ENCODE measurements at places on chromosomes 7 and 10.
A peak's percentile ranks its signal among the peaks of the same experiment; 100 is the strongest.

DNA sequence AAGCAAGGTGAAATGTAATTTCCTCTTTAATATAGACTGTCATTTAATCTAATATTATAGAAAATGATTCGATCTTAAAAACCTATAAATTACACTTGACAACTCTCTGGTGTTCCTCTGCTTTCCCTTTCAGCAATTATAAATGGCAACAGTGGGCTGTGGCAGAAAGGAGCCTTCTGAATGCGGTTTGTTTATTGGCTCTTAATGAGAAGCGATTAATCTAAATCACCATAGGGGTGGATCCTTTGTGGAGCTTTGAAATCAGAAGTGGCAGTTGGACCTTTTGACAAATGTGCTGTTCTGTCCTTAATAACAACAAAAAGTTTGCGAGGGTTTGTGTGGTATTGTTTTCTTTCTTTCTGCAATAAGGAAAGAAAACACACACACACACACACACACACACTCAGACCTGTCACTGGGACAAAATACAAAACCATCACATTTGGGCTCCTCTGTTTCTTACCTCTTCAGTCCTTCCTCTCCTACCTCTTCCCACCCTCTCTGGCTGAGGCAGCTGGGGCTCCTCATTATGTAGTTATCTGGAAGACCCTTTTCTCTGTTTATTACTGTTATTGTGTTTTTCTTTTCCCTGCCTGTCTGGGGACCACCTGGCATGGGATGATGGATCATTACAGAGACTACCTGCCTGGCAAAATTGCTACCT lies 316.2 kb downstream of the SORCS3 start:
- no peak for DNase-seq

DNA sequence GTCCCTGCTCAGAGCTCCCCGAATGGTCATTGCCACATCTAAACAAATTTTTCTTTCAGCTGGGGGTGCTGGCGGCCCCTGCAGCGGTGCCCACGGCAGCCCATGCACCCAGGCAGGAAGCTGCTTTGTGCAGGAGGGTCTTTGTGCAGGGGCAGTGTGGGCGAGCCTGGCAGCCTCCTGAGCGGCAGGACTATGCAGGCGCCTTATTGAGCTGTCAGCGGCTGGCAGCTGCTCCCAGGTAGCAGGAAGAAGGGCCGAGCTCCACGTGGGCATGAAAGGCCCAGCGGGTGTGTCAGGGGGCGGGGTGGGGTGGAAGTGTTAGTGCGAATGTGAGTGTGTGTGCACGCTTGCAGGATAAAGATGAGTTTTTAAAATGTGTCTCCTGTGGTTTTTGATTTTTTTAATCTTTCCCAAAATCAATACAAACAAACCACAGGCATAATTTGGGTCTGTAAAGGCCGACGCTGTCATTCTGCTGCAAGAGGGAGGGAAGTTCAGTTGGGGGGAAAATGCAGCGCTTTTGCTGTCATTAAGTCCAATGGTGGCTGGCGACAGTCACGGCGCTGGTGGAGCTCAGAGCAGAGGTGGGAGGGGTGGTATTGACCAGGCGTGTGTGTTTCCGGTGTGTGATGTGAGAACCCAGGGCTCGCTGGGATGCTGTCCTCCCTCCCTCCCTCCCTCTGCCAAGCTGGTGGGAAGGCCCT lies 83.9 kb downstream of the LHPP start:
- no peak for DNase-seq

DNA sequence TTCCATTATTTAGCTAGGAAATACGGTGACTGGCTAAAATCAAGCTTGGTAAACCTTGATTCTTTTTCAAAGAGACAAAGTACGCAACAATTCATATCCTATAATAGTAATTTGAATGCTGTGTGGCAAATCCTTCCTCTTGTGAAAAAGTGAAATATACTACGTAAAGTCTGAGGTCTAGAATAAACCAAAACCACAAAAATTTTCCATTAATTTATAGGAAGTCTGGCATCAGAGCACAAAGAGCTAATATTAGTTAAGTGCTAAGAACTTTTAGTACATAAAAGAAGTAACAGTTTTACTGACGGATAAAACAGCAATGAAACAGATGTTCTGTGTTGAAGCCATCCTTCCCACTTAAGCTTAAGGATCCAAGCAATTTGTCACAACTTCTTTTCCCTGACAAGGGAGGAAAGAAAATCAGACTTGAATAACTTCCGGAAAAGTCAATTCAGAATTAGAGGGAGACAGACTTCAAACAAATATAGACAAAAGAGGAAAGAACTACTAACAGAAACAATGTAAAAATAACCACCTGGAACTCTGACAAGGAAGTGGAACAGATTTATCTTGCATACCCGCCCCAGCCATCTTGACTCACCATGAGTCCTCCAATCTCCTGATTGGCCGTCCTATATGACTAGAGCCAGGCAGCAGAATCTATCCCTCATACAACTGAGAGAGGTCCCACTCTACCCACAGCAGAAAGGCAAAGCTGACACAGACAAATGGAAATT lies 34.6 kb downstream of the RHEB start:
- peak; percentile 78 for DNase-seq

GRCh38 chr10:22316286-22317075 lies at the start of gene COMMD3:
COMMD3 (plus strand) TSS chr10:22316388; CDS start chr10:22316418, 30 bp downstream.
- peak; percentile 76 for DNase-seq

- no peak for DNase-seq
Observed at GRCh38 chr10:71280216-71280615, 38.8 kb upstream of the SLC29A3 start.

DNA sequence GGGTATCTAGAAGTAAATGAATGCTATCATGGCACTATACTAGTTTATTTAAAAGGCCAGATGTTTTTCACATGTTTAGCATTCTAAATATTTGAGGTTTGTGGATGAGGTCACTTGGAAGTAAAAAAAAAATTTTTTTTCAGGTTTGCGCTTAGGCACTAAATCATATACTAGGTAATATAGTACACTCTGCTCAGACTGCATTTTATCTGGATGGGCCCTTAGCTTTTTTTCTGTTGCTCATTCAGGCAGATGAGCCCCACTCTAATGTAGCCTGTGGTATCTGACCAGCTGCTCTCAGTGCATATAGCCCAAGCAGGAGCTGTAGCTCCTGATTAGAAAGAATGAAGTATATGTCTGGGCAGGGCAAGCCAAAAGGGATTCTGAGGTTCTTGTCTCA lies 210.1 kb downstream of the AUTS2 start:
- no peak for DNase-seq

DNA sequence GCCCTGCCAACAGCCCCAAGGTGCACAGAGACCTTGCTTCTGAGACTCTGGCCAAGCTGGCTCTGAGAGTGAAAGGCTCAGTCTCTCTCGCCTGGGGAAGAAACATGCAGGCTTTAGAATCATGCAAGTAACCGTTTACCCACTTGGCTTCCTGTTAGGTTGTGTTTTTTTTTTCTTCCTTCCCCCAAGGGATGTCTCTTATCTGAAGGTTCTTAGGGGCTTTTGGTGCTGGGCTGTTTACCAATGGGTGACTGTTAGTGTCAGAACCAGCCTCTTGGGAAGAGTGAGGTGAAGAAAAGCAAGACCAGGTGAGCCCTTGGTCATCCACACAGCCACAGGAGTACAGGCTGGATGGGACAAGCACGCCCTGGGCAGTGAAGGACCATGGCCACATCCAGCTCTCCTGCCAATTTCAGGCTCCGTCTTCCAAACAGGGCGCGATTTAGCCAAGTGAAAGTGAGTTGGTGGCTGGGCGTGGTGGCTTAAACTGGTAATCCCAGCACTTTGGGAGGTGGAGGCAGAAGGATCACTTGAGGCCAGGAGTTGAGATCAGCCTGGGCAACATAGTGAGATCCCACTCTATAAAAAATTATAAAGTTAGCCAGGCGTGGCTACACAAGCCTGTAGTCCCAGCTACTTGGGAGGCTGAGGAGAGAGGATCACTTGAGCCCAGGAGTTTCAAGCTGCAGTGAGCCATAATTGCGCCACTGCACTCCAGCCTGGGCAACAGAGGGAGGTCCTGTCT lies 76.3 kb upstream of the CUX1 start:
- DNase-seq = no peak

GRCh38 chr10:3668966-3669330 lies 116.1 kb downstream of the KLF6 start:
- no peak for DNase-seq

- DNase-seq = no peak
Observed at GRCh38 chr10:69367469-69367868, 49.2 kb downstream of the TACR2 start.

- no peak for DNase-seq
Observed at GRCh38 chr7:42159130-42159529, 77.9 kb downstream of the GLI3 start.

GRCh38 chr10:14686356-14686755 lies 88.3 kb downstream of the FAM107B start:
- DNase-seq = no peak

DNA sequence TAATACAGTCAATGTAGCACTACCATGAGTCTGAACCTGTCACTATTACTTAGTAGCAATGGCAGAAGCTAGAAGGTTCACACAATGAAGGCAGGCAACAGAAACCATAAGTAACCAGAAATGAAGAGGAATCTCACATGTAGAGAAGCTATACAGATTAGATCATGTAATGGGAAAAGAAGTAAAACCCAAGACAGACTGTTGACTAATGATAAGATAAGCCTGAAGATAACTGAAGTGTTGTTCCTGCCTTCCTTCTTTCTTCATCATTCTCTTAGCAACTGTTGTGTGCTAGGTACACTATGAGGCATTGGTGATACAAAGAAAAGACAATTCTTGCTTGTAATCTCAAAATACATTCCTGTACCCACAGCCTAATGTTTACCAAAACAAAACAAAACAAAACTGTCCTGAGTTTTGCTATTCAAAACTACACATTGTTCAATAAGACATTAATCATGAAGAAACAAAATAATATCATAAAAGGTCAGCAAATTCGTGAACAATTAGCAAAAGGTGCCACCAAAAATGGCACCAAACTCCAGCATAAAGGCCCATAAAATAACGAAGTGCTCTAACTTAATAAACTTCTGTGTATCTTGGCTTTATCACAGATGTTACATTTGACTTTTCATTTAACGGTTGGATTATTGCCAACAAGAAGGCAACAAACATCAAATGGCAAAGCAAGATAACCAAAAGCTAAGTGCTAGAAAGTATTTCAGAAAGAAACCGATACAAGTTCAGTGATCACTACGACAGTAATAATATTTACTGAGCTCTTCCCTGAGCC lies 27.1 kb downstream of the ZNF800 start:
- peak; percentile 24 for DNase-seq

DNA sequence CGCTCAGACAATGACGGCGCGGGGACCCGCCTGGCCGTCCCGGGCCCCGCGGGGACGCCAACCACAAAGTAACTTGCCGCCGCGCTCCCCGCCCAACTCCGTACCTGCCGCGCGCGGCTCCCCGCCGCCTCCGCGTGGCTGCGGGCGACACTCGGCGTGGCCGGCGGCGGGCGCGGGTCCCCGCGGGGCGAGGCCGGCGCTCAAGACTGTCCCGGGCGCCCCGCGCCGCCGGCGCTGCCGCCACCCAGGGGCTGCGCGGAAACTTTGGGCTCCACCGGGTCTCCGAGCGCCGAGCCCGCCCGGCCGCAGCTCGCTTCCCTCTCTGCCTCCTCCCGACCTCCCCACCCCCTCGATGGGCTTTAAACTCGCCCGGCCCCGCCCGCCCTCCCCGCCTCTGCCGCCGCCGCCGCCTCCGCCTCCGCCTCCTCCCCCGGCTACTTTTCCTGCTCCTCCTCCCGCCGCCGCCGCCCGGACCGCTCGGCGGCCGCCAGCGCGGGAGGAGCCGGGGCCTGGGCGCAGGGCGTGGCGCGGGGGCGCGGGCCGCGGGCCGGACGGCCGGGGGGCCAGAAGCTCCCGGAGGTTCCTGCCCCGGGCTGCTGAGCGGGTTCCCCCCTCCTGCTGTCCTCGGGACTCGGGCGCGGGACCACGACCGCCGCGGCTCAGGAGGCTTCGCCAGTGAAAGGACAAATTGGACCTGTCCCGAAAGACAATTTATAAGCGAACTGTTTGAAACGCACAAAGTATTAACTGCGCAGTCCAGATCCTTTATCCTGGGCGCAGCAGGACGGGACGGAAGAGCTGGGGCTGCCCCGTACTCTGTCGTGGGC lies 10.6 kb upstream of the GRB10 start:
- peak; percentile 45 for DNase-seq
